ENCODE measurements at places on chromosomes 4 and X.

- no peak for DNase-seq
Measured at GRCh38 chr4:15240764-15241163, 187.1 kb upstream of the C1QTNF7 start.

DNA sequence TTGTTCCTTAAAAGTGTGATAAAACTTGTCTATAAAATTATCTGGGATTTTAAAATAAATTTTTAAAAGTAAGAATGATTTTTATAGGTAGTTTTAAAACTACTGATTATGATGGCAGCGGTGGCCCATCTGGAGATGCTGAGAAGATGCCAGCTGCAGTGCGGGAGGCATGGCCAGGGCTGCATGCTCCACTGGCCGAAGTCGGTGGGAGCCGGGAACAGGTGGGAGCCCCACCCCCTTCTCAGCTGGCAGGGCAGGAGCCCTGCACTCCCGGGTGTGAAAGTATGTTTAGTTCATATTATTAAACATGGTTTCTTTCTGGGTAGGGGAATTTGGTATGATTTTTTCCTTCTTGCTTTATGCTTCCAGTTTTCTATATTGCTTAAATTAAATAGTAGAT, 63.8 kb downstream of the CORIN start:
- no peak for DNase-seq

DNA sequence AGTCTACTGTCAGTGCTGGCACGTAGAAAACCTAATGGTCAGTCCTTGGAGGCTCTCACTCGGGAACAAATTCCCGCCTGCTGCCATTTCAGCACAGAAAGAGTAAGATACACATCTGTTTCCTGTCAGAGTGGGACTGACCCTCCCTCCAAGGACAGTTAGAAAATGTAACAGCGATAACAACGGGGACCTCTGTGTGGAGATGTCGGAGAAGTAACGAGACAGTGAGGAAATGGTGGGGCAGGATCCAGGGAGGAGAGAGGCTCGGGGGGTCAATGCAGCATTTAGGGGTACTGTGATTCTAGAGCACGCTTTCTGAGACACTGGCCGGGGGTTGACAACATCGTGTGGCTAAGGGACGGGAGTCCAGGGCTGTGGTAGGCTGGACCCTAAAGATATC, 36.0 kb upstream of the SORCS2 start:
- no peak for DNase-seq

DNA sequence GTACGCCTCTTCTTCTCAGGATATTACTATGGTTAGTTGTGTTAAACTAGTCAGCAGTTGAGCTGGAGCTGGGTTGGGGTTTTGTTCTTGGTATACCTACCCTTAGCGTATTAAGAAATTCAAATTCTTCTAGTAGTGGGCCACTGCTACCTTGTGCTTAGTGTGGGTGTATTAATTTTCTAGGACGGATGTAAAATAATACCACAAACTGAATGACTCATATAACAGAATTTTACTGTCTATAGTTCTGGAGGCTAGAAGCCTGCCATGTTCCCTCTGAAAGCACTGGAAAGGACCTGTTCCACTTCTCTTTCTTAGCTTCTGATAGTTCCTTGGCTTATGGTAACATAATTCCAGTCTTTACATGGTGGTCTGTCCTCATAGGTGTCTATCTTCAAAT, 1274.7 kb downstream of the ADGRL3 start:
- no peak for DNase-seq

- no peak for DNase-seq
Measured at GRCh38 chr4:17511051-17511450, 839 bp downstream of the QDPR start.

DNA sequence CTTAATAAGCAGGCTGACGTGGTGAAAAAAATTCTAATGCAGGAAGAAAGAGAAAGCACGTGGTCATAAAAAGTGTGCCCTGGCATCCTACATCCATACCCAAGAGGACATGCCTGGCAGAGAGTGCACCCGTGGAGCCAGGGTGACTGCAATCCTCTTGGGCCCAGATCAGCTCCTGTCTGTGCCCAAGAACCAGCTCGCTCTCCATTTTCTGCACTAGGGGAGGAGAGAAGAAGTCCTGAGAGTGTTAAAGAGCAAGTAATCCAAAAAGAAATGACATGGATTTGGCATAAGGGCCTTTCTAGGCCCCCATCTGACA, 483.1 kb downstream of the BCOR start:
- DNase-seq, result no peak

- DNase-seq, result no peak
Measured at GRCh38 chr4:123924536-123924935, 527.9 kb downstream of the SPRY1 start.

GRCh38 chrX:47634871-47635575, 5.3 kb upstream of the CFP start:
- no peak for DNase-seq

- no peak for DNase-seq
Measured at GRCh38 chrX:10189317-10190268, 32.8 kb downstream of the CLCN4 start.

GRCh38 chr4:74309223-74309622, 953 bp downstream of the EPGN start:
- DNase-seq, result no peak

DNA sequence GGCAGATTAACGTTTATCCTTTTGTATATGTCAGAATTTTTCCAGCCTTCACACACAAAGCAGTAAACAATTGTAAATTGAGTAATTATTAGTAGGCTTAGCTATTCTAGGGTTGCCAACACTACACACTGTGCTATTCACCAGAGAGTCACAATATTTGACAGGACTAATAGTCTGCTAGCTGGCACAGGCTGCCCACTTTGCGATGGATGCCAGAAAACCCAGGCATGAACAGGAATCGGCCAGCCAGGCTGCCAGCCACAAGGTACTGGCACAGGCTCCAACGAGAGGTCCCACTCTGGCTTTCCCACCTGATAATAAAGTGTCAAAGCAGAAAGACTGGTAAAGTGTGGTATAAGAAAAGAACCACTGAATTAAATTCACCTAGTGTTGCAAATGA, 94.8 kb downstream of the TET2 start:
- DNase-seq, result peak; percentile 3

GRCh38 chrX:118197730-118198129, 81.1 kb upstream of the KLHL13 start:
- no peak for DNase-seq

DNA sequence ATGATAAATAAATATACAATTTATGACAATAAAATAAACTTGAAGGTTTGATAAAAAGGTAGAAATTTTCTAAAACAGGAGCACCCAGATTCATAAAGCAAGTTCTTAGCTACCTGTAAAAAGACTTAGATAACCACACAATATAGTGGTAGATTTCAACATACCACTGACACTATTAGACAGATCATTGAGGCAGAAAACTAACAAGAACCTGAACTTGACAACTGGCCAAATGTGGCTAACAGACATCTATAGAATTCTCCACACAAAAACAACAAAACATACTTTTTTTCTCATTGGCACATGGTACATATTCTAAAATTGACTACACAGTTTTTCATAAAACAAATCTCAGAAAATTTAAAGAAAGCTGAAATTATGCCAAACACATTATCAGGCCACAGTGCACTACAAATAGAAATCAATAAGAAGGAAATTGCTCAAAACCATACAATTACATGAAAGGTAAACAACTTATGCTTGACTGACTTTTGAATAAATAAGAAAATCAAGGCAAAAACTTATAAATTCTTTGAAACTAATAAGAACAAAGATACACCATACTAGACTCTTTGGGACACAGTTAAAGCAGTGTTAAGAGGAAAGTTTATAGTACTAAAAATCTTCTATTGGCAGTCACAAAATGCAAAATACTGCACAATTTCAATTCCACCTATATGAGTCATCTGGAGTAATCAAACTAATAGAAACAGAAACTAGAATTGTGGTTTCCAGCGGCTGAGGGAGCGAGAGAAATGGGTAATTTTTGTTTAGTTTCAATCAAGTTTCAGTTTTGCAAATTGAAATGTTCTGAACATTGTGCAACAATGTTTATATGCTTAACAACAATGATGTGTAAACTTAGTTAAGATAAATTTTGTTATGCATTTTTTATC, 925.6 kb downstream of the SH3BGRL start:
- DNase-seq, result no peak

DNA sequence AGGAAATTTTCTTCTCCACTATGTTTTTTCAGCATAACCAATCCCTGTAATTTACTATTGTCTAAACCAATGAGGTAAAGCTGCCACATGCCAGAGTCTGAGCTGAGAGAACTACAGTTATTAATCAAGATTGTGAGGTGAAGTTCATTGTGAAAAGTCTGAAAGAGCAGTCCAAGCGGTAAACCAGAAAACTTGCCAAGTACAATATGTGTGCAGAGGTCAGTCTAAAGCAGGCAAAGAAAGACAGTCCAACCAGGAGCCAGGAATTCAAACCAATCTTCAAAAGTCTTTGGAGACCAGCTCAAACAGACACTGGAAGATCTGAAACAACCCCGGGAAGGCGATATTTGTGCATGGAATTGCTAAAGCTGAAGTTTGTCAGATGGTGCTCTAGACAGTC, 229.1 kb upstream of the POU3F4 start:
- no peak for DNase-seq
